NCI-H1092 (cell line): ENCODE measurements at places on chromosomes 12 and 14.

DNA sequence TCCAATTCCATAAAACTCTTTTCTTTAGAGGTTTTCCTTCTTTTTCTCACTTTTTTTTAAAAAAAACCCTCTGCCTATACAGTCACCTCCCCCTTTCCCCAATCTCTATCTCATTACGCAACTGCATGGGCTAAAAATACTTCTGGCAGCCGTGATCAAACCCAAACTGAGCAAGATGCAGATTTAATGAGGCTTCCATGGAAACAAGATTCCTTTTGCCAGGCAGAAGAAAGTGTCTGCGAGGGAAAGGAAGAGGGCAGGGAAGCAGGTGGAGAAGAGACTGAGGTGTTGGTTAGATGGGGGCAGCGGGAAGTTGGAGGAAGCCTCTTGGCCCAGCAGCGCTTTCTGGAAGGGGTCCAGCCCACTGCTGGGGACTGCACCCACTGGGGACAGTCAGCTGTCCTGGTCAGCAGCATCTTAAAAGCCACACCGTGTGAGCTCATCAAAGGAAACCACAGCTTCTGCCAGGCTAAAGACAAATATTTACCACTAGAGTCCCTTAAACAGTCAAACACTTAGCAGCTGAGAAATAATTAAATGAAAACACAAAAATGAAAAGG is 90.4 kb downstream of the SLC8A3 start:
- DNase-seq, result no peak

DNA sequence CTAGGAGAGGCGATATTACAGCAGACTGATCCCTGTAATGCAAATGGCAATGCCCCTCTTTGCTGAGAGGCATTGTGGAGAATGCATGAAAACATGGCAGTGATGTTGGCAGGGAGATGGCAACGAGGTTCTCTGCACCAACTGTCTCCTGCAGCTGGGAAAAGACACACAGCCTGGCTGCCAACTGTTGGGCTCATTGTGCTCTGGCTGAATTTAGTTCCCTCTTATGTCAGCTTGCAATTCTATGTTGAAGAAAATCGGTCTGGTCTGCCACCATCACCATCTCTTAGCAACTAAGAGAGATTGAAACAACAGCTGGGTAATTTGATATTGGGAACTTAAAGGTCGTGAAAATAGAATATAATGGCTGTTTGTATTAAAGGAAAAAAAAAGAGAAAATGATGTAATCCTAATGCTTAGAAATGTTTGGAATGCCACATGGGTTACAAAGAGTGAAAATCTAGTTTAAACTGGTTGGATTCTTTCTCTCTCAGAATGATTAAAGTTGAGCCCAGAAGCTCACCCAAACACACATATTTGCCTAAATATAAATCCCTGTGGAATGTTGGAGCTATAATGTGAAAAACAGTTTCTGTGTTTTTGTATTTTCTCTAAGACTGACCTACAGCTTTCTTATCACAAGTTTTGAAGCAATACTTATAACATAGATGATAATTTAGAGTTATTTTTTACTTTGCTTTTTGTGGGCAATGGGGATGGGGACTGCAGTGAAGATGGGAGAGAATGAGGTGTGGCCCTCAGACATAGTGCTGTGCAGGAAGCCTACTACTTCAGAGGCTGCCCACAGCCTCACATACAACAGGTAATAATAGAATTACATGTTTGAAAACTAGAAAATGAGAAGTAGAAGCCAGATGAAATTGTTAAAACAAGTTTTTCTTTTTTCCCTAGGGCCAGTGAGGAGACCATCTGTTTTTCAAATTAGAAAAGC is 143.7 kb downstream of the AKAP6 start:
- DNase-seq, result peak; percentile 43

- peak; percentile 87 for DNase-seq
Measured at GRCh38 chr14:79605849-79606248, 605.5 kb downstream of the DIO2 start.

DNA sequence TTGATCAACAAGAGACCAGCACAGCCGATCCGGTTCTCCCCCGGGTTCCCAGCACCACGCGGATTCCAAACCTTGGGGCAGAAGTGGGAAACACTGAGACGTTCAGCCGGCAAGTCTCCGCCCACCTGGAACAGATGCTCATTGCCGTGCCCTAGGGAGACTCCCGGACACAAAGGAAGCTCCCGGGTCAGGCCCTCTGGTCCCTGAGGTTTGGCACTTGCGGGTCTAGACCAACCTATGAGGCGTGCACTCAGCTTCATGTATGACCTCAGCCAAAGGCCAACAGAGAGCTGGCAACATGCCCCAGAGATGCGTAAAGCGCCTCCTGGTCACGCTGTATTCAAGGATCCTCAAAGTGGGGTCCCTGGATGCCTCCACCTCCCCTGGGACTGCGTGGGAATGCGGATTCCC is 2.5 kb downstream of the RIMBP2 start:
- peak; percentile 15 for DNase-seq

- DNase-seq, result no peak
Measured at GRCh38 chr12:97063292-97063935, 156.4 kb downstream of the NEDD1 start.

DNA sequence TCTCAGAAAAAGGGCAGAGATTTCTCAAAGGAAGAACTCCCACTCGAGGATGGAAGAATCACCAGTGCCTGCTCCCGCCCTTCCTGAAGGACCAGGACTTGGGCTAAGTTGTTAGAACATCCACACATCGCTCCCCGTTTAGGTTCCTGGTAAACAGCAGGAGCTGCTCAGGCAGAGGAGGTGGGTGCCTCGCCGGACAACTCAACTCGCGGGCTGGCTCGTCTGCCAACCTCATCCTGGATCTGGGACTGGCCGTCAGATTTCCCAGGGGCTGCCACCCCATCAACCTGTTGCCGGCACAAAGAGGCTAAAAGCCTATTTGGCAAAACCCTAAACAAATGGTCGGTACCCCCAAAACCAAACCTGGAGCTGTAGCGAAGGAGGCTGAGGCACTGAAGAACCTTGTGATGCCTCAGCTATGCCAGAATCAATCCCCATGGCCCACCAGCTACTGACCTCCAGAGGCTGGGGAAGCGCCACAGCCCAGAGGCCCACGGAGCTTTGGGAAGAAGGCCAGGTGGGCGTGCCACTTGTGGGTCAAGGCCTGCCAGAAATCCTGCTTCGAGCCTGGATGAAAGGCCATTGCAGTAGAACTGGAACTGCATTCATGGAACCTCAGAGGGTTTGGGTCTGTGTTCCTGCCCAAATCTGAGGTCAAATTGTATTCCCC is 42.9 kb downstream of the RIMBP2 start:
- no peak for DNase-seq

- no peak for DNase-seq
Measured at GRCh38 chr14:93454224-93454623, 23.5 kb downstream of the UNC79 start.
